Hair follicle dermal papilla cell (primary cell): ENCODE measurements at places on chromosomes 1 and 21. TPM values are rescaled to one million over a fixed set of nuclear protein-coding genes. Genes with fewer than 3 reads are reported as not detected.

PTPRU gene
- 44.4 and 77.4 TPM in 2 replicates for total RNA-seq

CAPN8 gene
- not detected in 2 replicates for total RNA-seq

OR2L2 gene
- total RNA-seq = under 0.01 TPM in 1 of 2 replicates, not detected in the other

BMP8B gene
- not detected in 2 replicates for total RNA-seq

CELA2A gene
- not detected in 2 replicates for total RNA-seq
